Epithelial cell of prostate (primary cell): ENCODE measurements at places on chromosomes 11 and 22.

DNA sequence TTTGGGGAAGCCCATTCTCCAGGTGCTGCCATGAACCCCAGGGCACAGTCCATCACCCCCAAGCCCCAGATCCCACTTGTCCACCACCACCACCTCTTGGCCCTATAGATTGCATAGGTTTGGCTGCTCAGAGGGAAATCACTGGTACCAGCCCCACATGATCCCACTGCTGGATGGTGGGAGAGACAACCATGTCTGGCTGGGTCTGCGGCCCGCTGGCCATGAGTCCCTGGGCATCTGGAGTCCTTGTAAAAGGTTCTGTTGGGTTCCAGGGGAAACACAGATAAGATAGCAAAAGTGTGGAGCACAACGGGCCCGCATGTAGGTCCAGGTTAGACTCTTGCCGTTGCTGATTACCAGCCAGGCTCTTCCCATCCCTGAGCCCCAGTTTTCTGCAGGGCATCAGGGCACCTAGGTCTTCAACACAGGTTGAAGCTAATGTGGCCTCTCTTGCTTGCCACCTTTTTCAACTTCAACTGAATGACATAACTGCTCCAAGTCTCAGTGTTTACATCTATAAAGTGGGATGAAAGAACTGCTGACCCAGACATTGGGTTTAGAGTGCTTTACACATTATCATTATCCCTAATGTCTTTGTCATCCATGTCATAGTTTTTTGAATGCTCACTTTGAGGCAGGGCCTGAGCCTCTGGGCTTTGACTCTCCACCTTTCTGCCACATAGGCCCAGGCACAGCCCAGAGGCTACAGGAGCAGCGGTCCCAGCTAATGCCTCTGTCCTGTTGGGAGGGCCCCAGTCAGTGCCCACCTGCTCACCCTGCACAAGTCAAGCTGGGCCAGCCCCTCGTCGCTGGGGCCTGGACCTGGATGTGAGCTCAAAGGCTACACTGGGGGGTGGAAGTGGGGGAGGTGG, 1.0 kb upstream of the TANGO2 start:
- DNase-seq: no peak

DNA sequence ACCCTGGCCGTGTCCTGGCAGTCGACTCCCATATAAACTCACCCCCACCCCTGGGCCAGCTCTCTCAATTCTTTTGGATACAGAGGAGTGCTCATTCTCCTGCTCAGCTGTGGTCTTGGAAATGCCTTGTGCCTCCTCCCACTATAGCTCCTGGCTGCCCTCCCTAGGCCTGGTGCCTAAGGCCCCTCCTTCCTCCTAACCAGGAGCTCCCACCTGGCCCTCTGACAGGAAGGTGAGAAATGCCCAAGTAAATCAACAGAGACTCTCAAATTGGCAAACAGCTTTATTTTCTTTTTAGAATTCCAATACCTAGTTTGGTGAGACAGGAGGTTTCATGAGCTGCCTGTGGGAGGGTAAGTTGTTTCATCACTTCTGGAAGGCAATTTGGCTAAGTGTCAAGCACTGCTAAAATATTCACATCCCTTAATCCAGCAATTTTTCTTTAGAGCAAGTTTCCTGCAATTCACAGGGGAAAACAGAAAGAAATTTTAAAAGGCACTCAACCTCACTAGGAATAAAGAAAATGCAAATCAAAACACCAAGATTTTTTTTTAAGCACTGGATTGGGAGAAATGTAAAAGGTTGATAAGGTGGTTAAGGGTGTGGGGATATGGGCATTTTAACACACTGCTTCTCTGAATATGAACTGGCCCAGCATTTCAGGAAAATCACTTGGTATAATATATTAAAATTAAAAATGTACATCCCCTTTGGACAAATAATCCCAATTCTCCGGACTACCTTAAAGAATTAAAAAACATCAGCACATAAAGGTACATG, 209.7 kb upstream of the ARHGAP20 start:
- DNase-seq: no peak

DNA sequence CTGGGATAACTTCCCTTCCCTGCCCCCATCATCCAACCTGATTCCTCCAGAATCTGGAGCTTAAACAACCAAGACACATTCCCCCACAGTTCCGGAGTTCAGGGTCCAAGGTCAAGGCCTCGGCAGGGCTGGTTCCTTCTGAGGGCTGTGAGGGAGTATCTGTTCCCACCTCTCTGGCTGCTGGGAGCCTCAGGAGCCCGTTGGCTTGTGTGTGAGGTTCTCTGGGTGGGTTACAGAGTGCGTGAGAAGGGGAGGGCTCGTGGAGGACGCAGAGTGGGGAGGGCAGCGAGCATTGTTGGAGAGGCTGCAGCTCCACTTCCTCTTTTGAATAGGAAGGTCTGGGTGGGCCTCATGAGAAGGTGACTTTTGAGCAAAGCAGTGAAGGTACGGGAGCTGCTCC, 8.5 kb downstream of the SERHL2 start:
- DNase-seq: no peak

DNA sequence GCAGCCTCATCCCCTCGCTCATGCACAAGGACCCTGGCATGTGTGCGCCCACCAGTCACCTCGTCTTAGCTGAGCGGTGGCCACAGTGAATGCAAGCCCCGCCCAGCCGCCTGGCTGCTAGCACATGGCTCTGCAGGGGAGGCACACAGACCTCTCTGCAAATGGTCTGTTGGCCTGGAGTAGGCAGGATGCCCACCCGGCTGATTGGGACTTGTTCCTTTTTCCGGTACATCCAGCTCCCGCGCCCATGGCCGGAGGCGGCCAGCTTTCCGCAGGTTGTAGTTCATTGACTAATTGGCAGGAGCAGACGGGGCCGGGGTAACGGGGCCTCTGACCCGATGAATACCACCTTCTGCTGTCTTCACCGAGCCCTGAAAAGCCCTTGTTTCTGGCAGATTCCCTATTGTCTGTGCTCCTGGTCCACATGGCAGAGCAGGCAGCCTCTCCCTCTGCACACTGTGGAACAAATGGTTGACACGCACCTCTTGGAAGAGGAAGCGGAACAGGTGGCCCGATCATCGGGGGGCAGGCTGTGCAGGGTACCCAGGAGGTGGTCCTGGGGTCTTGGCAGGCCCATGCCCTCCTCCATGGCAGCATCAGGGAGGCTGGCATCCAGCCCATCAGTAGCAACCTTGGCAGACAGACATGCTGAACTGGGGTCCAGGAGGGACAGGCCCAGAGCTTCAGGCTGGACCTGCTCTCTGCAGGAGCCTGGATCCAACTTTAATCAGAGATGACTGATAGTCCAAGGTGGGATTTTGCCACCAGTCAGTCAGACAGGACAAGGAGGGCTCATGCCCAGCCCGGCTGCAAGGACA, 1512.0 kb downstream of the BRD1 start:
- no peak for DNase-seq

DNA sequence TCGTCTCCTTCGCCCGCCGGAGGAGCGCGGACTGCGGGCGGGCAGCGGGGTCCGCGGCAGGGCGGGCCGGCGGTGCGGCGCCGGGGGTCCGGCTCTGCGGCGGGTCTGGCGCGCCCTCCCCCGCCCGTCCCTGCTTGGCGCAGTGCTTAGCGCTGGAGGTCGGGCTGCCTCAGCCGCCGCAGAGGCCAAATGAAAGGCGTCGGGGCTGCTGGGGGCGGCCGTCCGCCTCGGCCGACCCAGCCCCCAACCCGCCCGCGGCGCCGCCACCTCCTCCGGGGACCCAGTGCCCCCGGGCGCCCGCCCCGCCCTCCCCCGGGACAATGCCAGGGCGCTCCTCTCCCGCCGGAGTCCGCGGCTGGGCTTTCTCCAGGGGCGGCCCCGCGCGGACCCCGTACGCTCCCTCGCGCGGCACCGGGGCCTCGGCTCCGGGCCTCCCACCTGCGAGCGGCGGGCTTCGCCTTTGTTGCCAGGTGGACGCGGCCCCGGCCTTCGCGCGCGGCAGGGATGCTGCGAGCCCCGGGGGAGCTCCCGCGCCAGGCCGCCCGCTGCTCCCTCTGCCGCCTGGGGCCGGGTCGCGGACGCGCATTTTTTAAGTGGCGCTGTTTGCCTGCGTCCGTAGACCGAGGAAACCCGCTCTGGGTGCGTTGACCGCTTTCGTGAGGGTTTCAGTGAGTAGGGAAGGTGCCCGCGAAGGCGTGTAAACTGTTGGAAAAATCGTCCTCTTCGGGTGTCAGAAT, 583 bp downstream of the APLP2 start:
- no peak for DNase-seq
